ENCODE measurements at places on chromosomes 7 and 10.

- peak; percentile 84 for DNase-seq
Measured at GRCh38 chr7:47783456-47784223, 164.6 kb downstream of the PKD1L1 start.

DNA sequence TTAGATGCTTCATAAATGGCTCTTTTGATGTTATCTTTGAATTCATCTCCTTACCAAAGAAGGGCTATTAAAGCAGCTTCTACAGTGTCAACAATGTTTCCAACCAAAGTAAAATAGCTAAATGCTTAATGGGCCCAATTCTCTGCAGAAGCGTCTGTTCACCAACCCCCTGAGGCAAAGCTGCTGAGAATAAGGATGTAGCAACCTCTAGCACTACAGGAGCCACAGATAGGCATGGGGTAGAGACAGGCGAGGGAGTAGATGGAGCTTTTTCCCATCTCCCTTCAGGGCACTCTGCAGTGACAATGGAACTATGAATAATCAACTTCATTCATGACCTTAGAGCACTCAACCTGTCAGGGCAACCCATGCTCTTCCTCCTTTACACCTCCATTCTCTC lies 134.1 kb downstream of the FZD1 start:
- no peak for DNase-seq

DNA sequence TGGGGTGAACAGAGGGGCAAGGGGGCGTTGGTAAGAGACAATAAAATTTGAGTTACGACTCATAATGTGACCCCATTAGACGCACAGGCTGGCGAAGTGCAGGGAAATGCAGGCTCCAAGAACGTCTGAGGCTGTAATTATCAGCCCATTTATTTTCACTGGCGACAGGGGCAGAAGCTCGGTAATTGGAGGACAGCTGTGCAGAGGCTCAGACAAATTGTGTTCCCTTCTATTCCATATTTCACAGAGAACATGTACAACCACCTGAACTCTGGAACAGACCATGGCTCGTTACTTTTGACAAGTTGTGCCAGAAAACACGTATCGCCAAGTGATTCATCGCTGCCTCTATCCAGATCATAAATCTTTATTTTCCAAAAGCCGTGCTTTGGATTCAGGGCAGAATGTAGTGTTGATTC lies 137.3 kb upstream of the FRMD4A start:
- DNase-seq: no peak

DNA sequence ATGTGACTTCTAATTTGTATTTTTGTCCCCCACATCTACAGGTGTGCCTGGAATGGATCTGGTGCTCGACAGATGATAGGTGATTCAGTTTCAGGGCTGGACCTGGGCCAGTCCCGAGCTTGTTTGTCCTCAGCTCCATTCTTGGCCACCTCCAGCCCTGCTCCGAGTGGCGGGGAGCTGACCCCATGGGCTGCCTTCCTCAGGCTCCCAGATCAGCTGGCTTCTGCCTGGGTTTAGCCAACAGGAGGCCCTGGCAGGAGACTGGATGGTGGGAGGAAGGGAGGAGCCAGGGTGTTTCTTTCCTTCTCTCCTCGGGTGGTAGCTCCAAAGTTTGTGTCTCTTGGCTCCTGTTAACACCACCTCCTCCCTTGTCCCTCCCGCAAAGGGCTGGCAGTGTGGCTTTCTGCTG lies 75.2 kb downstream of the CDH23 start:
- no peak for DNase-seq

GRCh38 chr7:102211590-102212550 lies 74.8 kb upstream of the SH2B2 start:
- DNase-seq: no peak

DNA sequence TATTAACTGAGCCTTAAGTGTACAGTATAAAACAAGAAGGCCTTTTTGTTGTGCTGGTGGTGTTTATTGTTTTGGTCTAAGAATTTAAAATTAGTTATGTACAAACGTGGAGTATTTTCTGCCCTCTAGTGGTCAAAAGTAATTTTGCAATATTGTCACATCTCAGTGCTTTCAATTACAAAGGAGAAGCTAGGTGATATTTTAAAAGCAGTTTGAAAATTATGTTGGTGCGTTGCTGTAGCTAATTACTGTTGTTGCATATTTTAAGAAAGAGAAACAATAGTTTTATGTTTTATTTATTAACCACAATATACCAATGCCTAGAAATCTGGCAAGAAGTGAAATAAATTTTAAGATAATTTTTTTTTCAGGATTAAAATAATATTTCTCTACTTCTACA lies 11.4 kb downstream of the NPVF start:
- DNase-seq: peak; percentile 59

DNA sequence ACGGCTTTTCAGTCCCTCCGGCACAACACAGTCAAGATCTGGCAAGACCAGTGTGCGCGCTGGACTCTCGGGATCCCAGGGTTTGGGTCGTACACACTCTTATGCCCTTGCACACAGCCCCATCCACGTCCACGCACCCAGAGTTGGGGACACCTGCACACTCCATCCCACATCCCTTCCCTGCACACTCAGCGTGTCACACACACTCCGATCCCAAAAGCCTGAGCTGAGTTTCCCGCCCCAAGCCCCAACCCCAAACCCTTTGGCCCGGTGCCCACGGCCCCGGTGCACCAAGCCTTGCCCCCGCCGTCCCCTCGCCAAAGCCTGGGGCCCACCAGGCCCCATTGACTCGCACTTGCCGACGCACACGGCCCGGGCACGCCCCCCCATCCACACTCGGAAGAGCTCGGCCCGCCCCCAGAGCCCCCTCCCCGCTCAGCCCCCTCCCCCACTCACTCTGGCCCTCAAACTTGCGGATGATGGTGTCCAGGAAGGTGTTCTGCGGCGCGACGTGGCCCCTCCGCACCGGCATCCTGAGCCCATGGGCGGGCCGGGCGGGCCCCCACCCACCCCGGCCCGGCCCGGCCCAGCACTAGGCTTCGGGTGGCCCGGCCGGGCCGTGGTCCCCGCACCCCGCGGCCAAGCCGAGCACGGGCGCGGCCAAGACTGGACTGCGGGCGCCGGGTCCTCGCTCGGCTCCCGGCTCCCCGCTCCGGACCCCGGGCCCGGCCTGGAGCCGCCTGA lies 567 bp downstream of the KCNH2 start:
- DNase-seq: no peak

- no peak for DNase-seq
Measured at GRCh38 chr7:1852517-1853430, 182.7 kb downstream of the ELFN1 start.

DNA sequence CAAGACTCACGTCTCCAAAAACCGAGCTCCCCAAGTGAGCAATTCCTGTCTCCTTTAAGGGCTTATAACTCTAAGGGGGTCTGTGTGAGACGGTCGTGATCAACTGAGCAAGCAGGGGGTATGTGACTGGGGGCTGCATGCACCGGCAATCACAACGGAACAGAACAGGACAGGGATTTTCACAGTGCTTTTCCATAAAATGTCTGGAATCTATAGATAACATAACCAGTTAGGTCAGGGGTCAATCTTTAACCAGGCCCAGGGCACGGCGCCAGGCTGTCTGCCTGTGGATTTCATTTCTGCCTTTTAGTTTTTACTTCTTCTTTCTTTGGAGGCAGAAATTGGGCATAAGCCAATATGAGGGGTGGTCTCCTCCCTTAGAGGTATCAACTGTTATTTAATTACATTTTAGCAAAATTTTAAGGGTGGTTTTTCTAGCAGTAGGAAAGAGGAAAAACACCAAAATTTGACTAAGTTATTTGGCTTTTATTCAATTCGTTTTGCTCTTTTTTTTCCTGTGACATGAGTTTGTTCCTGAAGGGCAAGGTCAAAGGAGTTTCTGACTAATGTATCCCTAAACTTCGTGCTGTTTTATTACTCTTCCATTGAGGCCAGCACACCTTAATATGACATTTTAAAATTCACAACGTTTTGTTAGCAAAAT lies 121.4 kb upstream of the SEC61G start:
- no peak for DNase-seq

DNA sequence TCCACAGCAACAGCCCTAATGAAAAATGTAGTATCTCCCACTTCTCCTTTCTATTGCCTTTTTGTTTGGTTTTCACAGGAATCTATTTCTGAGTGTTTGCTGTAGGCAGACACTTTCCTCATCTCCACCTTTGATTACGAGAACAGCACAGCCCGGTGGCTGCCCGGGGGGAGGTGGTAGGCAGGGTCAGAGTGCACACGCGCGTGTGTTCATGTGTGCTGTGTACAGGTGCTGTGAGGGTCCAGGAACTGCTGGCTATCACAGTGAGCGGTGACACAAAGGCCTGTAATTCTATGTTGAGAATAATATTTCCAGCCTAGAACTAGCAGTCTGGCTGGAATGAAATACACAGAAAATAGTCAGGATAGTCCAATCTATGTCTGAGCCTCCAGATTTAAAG lies 212.8 kb downstream of the ADARB2 start:
- DNase-seq: no peak

GRCh38 chr7:27161721-27162560 lies 3.4 kb downstream of the HOXA9 start:
- DNase-seq: no peak

GRCh38 chr10:21705828-21706176 lies 171.8 kb downstream of the MLLT10 start:
- DNase-seq: no peak

DNA sequence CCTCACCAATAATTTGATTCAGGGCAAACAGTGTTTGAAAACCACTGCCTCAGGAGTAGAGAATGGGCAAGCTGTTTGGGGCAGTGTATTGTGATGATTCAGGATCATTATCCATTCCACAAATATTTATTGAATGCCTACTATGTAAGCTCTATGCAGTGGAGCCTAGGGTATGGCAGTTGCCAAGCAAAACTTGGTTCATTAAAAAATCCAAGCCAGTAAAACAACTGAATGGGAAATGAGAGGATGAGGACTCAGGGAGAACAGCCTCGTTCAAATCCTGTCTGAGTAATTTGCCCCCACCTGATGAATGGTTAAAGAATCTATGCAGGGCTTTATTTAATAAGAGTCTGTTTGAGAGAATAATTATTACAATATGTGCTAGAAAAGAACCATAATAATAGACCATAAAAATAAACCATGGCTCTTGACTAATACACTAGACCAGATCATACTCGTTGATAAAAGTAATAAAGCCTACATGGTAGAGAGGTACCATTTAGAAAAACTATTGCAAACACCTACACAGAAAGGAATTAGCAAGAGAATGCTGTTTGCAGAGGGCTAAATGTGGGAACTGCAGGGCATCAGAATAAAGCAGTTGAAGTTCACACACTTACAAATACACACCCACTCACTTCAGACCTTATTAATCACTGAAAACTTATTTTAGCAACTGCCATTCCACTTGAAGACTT lies 71.7 kb downstream of the CREB5 start:
- peak; percentile 40 for DNase-seq

- no peak for DNase-seq
Measured at GRCh38 chr10:44966129-44966815, 6.7 kb downstream of the RASSF4 start.

DNA sequence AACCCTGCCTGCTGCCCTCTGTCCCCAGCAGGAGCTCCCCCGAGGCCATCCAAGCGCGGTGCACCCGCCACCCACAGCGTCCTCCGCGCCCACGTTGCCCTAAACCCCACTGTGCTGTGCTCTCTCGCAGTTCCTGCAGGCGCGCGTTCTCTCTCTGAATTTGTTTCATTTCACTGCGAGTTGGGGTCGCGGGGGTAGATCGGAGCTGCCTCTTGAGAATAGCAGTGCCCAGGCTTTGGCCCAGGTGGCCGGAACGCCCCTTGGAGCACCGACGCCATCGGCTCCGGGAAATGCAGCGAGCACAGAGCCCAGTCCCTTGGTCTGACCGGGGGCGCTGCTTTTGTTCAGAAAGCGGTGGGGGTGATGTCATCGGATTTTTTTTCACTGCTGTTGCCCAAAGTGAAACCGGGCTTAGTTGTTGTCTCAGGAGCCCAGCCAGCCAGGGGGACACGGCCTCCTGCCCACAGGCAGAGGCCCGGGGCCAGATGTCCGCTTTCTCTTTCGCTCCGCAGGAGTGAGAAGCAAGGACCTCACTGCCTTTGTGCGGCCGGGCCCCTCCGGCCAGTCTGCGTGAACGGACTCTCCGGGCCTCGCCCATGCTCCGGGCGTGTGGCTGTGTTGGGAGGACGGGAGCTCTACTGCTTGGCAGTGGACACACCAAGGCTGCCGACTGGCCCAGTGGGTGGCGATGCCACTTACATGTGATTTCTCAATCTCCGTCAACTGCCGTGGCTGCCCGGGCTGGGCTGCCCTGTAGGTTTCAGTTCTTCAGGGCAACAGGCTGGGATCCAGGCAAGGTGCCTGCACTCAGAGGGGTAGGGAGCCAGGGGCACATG lies 43.1 kb downstream of the FOXK1 start:
- DNase-seq: peak; percentile 55

GRCh38 chr7:111041577-111041976 lies 49.4 kb upstream of the LRRN3 start:
- DNase-seq: no peak

- no peak for DNase-seq
Measured at GRCh38 chr7:46115410-46115809, 194.3 kb upstream of the IGFBP3 start.

- no peak for DNase-seq
Measured at GRCh38 chr7:106022193-106022821, 59.2 kb downstream of the CDHR3 start.

All from foreskin melanocyte (primary cell).